CD4-positive, alpha-beta T cell treated with Interleukin-6 for 4 hours (primary cell): ENCODE measurements at places on chromosomes 5 and 9.

DNA sequence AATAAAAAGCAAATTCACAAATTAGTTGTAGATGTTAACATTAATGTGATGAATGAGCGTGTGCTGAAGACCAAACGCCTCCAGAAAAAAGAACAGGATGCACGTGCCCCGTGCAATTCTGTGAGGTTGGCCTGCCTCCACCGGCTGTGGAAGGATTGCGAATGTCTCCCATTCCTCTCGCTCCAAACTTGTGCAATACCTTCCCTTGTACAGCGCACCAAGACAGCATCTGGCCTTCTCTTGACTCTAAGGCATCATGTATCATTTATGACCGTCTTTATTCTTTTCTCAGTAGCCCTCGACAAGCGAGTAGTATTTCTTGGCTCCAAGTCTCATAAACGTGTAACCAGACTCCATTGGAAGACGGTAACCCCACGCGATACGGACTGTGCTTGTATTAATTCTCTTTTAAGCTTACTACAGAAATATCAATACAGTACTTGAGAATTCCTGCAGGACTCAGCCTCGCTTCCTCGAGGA, 1.5 kb upstream of the TESK1 start:
- DNase-seq: peak; percentile 50

- no peak for DNase-seq
Measured at GRCh38 chr9:122225312-122226141, 3.2 kb downstream of the LHX6 start.

- DNase-seq: no peak
Measured at GRCh38 chr5:62134811-62135210, 171.2 kb upstream of the KIF2A start.

- no peak for DNase-seq
Measured at GRCh38 chr9:2050236-2050635, 35.1 kb downstream of the SMARCA2 start.

DNA sequence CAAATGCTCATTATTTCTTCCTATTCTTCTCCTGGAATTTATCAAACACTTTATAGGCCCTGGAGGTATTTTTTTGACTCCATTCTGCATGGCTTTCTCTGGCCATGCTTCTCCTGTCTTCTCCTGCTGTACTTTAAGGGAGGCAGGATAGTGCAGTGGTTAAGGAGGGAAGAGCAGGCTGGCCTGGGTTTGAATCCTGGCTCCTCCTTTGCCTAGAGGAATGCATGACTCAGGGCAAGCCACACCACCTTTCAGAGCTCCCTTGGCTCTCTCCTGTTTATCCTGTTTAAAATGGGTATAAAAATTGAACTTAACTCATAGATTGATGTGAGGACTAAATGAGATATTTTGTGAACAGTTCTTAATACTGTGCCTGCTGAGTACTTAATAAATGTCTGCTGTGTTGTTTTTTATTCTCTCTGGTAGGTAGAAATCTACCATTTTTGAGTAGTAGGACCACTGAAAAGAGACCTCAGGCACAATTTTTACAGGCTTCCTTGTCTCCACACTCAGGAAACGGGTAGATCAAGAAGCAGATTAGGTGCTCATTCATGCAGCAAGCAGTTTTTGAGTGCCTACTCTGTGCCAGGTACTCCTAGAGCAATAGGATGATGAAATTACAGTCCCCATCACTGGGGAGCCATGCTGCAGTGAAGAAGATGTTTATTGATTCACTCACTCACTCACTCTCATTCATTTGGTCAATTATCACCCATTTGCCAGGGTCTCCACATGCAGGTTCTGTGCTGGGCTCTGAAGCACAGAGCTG, 32.7 kb upstream of the ARAP3 start:
- no peak for DNase-seq

GRCh38 chr9:131096269-131097125, at the start of gene AIF1L:
Gene AIF1L, plus strand, starts transcription at chr9:131096531. Its CDS starts 99 bp downstream, at chr9:131096630.
- peak; percentile 4 for DNase-seq

DNA sequence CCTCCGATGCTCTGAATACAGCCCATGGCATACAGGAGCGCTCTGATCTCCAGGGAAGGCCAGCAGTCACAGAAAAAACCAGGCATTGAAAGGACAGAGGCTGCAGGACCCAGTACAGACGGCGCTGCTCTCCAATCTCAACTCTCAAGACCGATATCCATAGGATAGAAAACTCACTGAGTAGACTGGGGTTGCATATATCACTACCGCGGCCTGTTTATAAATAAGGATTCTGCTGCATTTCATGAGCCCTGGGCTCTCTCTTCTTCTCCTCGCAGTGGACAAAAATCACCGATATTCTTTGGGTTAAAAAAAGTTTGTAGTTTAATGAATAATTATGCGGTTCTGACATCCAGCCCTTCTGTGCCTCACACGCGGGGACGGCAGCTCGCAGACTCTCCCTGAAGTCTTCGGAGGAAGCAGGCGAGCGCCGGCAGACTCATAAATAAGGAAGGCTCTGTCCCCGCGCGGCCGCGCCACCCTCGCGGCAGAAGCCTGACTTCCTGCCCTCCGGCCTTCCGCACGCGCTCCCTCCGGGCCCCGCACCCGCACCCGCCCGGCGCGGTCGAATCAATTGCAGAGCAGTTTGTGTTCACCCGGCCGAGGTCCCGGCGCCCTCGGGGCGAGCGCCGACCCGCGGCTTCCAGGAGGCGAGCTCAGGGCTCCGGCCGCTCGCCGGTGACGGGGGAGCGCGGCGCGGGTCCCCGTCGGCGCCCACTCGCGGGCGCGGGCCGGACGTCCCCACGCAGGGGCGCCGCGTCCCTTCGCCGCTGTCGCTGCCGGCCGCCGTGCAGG, at the start of gene FAM78A:
TSS of gene FAM78A (minus strand) at position 417 of the 795 bp plus-strand sequence. CDS start at position 86, 331 bp downstream.
- peak; percentile 72 for DNase-seq

DNA sequence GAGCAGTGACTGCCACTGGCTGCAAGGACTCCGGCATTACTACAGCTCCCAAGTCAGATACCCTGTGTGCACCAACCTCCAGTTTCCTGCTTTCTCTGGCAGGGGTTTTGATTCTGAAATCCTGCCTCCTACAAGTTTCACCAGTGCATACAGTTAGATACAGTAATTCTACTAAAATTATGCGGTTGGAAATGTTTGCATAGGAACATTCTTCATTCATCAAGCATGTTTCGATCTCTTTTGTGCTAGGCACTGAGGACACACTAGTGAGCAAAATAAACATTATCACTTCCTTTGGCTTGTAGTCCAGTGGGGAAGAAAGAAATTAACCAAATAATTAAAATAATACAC, 152.2 kb downstream of the TMEM167A start:
- no peak for DNase-seq

DNA sequence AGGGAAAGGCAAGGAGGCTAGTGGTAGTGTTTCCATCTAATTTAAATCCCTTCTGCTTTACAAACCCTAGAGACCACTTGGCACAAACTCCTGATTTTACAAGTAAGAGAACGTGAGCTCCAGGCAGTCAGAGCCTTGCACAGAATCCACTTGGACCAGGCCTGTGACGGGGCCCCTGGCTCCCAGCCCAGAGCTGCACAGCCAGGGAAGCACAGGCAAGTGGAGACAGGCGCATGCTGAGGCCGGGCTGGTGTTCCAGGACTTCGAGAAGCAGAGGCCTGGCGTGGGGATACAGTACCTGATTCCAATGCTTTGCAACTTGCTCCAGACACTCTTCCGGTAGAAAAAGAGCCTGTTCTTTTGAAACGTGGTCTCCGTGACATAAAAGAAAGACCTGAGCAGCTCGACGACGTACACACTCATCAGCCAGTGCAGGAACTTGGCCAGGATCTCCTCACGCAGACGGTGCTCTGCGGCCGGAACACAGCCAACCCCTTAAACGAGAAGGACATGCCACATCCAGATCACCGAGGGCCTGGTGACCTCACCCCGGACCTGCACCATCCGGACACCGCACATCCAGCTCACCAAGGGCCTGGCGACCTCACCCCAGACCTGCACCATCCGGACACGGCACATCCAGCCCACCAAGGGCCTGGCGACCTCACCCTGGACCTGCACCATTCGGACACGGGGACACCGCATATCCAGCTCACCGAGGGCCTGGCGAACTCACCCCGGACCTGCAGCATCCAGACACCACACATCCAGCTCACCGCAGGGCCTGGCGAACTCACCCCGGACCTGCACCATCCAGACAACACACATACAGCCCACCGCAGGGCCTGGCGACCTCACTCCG, 12.5 kb downstream of the TERT start:
- DNase-seq: no peak

- no peak for DNase-seq
Measured at GRCh38 chr5:115116001-115116400, 53.7 kb downstream of the TRIM36 start.

GRCh38 chr5:2866662-2867372, 115.3 kb upstream of the IRX2 start:
- DNase-seq: no peak

- DNase-seq: no peak
Measured at GRCh38 chr9:117091529-117091928, 323.3 kb downstream of the ASTN2 start.

DNA sequence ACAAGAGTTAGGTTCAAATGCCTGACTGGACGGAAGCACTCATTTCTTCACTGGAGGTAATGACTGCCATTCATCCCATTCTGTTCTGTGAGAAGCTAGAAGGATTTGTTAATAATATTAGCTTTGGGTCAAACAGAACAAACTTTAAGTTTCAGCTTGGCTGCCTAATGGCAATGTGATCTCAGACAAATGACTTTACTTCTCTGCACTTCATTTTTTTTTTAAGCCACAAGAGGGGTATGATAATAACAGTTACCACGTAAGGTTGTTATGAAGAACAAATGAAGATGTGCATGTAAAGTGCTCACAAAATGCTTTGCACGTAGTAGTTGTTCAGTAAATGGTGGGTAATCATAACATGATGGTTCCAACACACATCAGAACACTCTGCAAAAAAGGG, 199.4 kb downstream of the PAPPA start:
- no peak for DNase-seq

GRCh38 chr5:1523793-1524480, at the start of gene LPCAT1:
Gene LPCAT1, minus strand, starts transcription at chr5:1523960. Its CDS starts 116 bp downstream, at chr5:1523844.
- DNase-seq: peak; percentile 83

- no peak for DNase-seq
Measured at GRCh38 chr9:35508069-35508468, 18.2 kb downstream of the RUSC2 start.

- no peak for DNase-seq
Measured at GRCh38 chr5:2052687-2053086, 170.0 kb upstream of the IRX4 start.

GRCh38 chr5:116923344-116923743, 348.7 kb upstream of the SEMA6A start:
- DNase-seq: no peak

- no peak for DNase-seq
Measured at GRCh38 chr5:115480271-115480670, 64.3 kb downstream of the FEM1C start.

GRCh38 chr9:77589046-77589795, 58.9 kb downstream of the GNA14 start:
- no peak for DNase-seq

GRCh38 chr5:127216143-127216542, 74.5 kb upstream of the MEGF10 start:
- no peak for DNase-seq

GRCh38 chr5:106489004-106489403, 1181.7 kb downstream of the EFNA5 start:
- DNase-seq: no peak

DNA sequence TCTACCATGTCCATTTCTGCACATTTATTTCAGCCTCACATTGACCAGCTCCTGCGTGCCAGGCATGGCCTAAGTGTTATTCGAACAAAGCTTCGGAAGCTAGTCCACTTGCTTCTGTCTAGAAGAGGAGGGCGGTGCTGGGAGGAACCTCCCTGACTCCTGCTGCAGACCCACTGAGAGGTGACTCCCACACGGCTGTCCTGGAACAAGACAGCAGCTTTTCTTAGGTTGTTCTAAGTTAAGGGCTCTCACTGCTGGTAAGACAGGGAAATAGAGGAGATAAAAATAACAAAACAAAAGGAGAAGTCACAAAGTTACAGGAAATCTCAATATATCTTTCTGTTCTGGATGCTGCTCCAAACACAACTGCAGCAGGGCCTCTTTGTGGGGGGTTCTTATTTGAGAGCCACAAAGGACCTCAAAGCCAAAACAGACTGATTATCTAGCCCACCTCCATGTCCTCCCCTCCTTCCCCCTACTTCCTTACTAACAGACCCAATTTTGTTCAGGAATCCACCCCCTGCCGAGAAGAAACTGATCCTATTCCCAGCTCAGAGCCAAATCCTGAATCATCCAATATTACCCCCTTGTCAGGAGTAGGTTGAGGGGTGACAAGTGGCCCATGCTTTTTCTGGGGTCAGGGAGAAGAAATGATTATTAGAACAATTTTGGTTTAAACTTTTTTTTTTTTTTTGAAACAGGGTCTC, 28.4 kb upstream of the KCNIP1 start:
- DNase-seq: no peak

DNA sequence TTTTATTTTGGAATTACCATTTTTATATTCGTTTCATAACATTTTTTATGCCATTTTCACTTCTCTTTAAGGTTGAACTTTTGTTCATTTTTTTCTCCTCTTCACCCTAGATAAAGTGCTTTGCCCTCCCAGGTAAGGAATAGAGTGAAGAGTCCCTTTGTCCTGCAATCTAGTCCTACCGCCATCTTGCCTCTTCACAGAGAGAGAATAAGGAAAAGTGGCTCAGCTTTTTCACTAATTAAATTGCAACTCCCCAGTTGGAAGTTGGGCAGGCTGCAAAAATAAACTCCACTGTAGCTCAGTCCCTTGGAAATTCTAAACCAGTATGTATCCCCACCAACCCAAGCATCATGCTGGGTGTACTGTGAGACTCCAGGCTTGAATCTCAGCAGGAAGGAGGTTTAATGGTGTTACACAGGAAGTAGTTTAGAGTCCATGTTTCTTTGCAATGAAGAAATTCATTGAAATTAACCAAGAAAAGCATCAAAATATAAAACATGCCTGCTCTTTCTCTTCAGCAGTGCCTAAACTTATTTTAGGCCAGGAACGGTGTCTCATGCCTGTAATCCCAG, 60.3 kb upstream of the PCSK1 start:
- no peak for DNase-seq

GRCh38 chr9:13146840-13147239, 132.7 kb downstream of the MPDZ start:
- DNase-seq: no peak

GRCh38 chr5:71974622-71975021, 132.7 kb upstream of the MAP1B start:
- DNase-seq: no peak

DNA sequence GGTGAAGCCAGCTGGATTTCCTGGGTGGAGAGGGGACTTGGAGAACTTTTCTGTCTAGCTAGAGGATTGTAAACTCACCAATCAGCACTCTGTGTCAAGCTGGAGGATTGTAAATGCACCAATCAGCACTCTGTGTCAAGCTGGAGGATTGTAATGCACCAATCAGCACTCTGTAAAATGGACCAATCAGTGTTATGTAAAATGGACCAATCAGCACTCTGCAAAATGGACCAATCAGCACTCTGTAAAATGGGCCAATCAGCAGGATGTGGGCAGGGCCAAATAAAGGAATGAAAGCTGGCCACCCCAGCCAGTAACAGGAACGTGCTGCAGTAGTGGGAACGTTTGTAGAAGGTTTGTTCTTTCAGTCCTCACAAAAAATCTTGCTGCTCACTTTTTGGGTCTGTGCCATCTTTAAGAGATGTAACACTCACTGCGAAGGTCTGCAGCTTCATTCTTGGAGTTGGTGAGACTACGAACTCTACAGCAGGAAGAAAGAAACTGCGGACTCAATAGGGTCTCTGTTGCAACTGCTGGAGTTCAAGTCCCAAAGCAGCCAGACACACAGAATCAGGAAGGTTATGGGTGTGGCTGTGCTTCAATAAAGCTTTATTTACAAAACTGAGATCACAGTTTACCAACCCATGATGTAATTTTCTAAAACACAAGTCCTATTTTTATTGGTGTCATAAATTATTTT, 145.7 kb upstream of the ERCC6L2 start:
- no peak for DNase-seq

- no peak for DNase-seq
Measured at GRCh38 chr9:35920051-35920620, 10.8 kb downstream of the SPAAR start.
